ENCODE measurements at places on chromosomes 2 and 18.

DNA sequence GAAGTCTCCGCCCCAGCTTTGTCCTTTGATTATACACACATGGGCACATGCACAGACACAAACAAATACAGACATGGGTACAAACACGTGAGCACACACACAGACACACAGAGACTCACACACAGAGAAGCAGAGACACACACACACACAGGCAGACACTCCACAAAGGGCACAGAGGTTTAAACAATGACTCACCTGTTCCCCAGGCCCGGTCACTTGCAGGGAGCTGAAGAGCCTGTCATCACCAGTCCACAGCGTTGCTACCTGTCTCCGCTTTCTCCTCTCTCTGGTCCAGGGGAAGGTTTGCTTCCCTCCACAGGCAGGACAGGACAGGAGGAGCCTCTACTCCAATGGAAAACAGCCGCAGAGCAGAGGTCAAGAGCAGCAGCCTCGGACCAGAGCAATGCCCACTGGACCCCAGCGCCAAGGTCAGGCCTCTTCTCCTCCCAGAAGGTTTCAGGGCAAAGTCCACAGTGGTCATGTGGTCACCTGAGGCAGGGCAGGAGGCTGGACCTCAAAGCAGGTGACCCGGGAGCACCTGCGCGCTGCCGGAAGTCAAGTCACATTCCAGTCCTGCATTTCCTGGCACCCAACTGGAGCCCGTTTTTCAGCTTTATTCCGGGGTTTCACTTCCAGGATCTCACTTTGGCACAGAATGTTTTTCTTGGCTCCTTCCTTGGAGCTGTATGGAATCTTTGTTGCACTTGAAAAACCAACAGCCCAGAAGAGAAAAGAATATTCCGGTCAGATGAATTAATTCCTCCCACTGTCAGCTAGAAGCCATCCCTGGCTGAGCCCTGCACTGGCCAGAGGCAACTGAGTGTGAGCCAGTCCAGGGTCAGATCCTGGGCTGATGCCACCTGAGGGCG is at the start of gene RAB17:
Gene RAB17 (minus strand): TSS at position 463 of the 869 bp plus-strand sequence. CDS start 4,580 bp downstream, outside the sequence.
- DNase-seq, result no peak

DNA sequence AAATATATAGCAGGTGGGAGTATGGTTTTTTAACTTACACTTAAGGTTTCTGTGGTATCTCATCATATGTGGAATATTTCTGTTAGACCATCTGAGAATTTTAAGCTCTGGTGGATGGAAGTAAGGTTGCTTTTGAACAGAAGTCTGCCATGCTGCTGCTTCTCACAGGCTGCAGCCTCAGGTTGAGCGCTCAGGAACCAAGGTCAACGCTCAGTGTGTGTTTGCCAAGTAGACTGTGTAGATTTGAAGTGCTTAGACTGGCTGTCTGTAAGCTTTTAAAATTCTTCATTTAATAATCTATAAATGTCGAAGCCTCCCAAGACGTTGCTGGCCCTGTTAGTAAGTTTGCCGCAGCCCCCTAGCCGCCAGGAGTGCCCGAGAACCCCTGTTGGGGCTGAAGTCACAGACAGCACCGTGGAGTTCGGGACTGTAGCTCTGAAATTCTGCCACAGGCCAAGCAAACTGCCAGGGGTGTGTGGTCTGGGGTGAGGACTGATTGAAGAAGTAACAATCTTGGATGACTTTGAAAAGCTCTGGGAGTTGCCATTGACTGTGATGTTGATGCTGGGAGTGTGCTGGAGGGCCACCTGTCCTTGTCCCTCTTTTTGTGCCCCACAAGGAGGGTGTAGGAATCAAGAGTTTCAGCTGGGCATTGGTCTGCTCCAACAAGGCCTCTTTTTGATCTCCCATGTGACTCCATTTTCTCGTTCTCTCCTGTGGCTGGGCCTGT is 26.9 kb downstream of the INPP4A start:
- DNase-seq, result no peak

- no peak for DNase-seq
Observed at GRCh38 chr2:64376926-64377325, 77.0 kb upstream of the LGALSL start.

GRCh38 chr2:156401861-156402260 is 34.3 kb upstream of the GPD2 start:
- no peak for DNase-seq

GRCh38 chr18:8362863-8363262 is 246.4 kb upstream of the RAB12 start:
- DNase-seq, result no peak

- no peak for DNase-seq
Observed at GRCh38 chr18:23661735-23662308, 889 bp downstream of the ANKRD29 start.

GRCh38 chr18:52341608-52342381 is 1.8 kb downstream of the DCC start:
- DNase-seq, result peak; percentile 38

DNA sequence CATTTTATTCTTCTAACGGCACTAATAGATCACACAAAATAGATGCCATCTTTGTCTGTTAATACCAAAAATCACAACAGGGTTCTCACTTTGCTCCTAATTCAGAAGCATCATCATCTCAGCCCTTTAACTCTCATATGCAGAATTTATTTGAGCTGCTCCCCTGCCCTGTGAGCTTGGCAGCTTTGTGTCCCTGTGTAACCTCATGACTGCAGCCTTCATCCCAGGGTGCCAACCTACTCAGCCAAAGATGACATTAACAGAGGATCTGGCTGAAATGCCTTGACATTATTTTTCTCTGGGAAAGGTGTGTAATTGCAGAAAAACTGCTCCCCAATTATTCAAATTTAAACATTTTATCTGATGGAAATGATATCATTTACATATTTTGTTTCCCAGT is 319.4 kb downstream of the NRXN1 start:
- no peak for DNase-seq

DNA sequence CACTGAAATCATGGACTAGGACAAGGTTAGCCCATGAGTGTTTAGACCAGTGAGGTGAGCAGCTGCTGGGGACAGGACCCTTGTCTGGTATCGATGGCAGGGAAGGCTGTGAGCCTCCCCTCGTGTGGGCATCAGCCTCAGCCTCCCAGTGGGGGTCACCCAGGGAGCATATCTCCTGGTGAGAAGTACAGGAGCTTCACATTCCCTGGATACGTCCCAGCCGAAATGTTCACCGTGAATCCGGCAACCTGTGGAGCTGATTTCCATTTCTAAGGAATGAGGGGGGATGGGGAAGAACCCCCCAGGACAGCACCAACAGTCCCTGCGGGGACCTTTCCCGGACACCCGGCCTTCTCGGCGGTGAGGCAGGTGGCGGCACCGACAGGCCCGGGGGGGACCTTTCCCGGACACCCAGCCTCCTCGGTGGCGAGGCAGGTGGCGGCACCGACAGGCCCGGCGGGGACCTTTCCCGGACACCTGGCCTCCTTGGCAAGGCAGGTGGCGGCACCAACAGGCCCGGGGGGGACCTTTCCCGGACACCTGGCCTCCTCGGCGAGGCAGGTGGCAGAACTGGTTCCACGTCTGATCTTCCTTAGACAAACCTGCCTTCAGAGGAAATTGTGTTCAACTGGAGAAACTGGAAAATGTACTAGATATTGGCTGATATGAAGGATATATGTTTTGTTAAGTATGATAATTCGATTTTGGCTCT is 21.2 kb downstream of the RTP5 start:
- DNase-seq, result no peak

DNA sequence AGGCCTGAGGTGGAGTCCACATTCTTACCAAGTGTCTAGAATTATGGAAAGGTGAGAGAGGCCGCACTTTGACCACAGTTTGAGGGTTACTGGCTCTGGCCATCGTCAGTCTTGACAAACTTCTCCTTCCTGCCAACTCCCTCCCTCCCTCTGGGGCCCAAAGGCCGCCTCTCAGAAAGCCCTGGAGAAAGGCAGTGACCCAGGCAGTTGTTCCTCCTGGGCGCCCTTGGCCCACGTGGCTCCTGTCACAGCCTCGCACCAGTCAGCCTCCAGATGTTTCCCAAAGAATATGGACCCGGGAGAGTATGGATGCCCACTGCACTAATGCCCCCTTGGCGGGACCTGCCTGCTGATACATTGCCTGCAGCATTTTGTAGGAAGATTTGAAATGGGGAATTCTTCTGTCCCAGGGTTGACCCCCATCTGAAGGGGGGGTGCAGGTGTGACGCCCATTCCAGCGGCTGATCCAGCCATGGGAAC is 61.7 kb downstream of the ASB1 start:
- DNase-seq, result no peak

DNA sequence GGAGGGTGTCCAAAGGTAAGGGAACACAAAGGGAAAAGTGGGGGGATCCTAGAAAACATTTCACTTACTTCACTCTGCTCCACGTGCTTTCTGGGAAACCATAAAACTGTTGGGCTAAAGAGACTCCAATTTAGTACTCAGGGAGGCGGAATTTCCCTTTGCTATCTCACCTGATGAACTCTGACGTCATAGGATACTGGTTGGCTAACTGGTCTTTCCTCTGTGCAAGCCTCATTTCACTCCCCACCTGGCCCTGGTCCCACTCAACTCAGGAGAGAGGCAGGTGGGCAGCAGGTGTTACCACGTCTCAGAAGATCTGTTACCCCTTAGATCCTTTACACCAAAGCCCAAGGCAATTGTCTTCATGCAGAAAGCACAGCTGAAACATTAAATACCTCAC is 51.8 kb upstream of the PMAIP1 start:
- no peak for DNase-seq

GRCh38 chr2:204177977-204178522 is 241.5 kb downstream of the ICOS start:
- peak; percentile 24 for DNase-seq

- no peak for DNase-seq
Observed at GRCh38 chr2:127586136-127586535, 50.7 kb downstream of the MYO7B start.

GRCh38 chr18:45625596-45625995 is 10.3 kb downstream of the SLC14A2 start:
- no peak for DNase-seq

DNA sequence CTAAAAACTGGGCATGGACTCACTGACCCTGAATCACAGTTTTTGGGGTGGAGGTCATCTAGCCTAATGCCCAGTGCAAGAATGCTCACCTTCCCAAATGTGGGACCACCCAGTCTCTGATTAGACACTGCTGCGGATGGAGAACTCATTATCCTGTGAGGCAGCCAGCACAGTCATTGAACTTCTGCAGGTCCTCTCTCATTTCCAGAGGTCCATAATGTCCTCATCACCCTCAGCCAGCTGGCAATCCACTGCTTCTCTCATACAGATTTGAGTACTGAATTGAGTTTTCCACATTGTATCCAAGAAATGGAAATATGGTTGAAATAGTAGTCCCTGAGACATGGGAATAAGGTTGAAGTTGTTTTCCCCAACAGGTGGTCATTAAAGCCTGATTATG is 5.0 kb upstream of the MYO5B start:
- DNase-seq, result no peak

DNA sequence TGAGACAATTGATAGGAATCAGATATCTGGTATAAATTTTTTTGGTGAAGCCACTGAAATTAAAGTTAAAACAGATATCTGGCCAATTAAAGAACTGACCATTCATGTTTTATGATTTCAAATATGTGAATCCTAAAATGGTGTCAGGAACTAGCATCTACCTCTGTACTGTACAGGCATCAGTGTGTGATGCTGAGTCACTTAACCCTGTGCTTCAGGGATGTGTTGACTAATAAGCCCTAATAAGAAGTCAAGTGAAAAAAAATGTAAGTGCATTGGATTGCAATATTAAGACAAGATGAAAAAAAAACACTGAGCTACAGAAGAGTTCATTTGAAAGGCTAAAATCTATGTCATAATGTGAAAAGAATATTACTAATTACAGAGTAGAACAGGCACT is 9.1 kb upstream of the UNC80 start:
- DNase-seq, result no peak

GRCh38 chr2:218962859-218963492 is 3.5 kb downstream of the CDK5R2 start:
- peak; percentile 96 for DNase-seq

- no peak for DNase-seq
Observed at GRCh38 chr2:127783101-127783500, 27.9 kb downstream of the WDR33 start.

GRCh38 chr18:60469387-60470100 is 97.0 kb upstream of the MC4R start:
- DNase-seq, result no peak

DNA sequence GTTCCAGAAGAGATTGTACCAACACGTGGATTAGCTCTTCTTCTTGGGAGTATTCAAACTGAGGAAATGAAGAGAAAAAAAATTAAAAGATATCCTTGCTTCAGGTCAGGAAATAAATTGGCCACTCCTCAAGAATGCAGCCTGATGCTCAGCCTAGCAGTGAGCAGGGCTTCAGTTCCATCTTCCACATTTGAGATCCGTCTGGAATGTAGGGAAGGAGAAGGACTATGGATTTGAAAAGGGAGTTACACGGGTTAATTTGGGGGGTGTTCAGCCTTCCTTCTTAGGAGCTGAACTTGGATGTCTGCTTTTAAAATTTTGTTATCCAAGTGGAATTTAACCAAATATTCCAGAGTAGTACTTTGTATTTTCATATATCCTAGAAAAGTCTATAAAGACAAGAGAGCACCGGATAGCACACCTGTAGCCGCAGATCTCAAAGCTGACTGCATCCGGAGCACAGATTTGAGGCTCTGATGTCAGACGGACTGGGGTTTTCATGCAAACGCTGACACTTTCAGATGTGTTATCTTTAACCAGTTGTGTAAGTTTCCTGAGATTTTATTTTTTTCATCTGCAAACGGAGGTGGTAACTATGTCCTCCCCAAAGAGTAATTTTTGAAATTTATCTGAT is 99.3 kb downstream of the COPS8 start:
- no peak for DNase-seq

- no peak for DNase-seq
Observed at GRCh38 chr2:68248361-68248760, 4.0 kb downstream of the PPP3R1 start.

DNA sequence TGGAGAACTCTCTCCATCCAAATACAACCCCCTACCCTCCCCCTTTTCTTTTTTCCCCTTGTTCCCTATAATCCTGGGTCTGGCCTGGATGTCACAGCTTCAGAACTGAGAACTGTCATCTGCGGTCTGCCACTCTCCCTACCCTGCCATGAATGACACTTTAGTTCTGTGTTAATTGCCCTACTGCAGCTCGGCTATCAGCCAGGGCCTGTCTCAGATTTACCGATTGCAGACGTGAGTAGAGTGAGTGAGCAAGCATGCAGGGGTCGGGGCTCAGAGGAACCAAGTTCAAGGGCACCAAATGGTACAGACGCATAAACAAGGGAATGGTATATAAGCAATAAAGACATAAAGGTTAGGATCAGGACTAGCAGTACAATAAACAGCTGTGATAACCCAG is 967.8 kb downstream of the BCL11A start:
- DNase-seq, result no peak

All from neural crest cell (in vitro differentiated cells).